HS-5 (cell line): ENCODE measurements at places on chromosomes 2 and 18.

- no peak for DNase-seq
Measured at GRCh38 chr2:47300609-47301276, 102.2 kb upstream of the MSH2 start.

GRCh38 chr2:148021059-148021861 lies at the start of gene MBD5:
MBD5 (plus strand) TSS chr2:148021091.
- DNase-seq: peak; percentile 15

DNA sequence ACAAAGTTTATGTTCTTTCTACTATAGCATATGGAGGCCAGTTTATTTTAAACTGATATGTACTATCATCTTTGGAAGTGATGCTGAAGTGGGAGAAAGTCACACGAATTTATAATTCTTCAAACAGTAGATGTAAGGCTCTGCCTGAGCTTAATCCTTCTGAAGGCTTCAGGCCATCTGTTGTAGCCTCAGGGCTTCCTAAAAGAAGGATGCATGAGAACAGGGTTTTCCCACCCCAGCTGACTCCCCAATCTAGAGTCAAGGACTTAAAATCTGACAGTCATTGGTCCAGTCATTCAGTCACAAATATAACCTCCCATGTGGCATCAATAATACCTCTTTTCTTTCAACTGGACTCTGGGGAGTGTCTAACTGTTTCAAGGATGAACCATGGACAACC lies 330.5 kb downstream of the KCNS3 start:
- DNase-seq: no peak

DNA sequence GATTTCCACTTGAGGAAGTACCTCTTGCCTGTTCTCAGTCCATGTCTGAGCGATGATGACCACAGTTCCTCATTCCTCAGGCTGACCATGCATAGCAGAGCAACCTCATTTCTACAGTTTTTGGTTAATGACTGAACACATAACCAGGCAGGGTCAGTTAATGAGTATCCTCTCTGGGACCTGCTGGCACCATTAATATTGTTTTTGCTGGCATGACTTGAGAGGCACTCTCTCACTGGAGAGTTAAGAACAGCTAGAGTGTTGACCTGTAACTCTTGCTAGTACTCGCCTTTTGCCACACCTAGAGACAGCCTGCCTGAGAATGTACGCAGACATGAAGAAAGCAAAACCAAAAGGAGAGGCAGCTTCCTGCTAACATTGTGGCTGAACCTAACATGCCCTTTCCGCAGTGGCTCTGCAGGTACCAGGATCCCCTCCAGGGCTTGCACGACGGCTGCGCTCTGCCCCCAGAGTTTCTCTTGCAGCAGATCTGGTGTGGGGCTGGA lies 23.9 kb downstream of the PECR start:
- no peak for DNase-seq

GRCh38 chr2:105732955-105733607 lies 11.6 kb upstream of the NCK2 start:
- DNase-seq: no peak

GRCh38 chr2:215356948-215357461 lies 45.1 kb downstream of the ATIC start:
- DNase-seq: no peak

DNA sequence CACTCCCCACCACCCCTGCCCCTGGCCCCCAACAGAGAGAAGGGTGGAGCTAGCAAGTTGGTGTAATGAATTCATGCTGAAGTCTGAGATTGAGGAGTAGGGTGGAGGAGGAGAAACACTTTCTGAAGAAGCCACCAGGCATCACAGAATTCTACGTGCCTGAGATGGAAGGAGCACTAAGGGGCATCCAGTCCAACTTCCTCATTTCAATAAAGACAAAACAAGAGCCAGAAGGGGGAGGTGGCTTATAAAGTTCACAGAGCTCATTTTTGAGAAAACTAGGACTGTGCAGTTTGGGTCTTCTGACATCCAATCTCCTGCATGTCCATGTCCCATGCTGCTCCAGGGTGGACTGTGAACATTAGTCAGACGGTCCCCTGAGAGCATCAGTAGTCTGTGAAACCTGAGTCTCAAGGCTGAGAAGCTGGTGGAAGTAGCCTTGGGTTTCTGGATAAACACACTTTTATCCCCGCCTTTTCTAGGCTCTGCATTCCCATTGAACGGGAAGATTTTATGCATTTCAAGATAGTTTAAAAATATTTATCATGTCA lies 77.7 kb downstream of the TRIM43 start:
- DNase-seq: no peak

DNA sequence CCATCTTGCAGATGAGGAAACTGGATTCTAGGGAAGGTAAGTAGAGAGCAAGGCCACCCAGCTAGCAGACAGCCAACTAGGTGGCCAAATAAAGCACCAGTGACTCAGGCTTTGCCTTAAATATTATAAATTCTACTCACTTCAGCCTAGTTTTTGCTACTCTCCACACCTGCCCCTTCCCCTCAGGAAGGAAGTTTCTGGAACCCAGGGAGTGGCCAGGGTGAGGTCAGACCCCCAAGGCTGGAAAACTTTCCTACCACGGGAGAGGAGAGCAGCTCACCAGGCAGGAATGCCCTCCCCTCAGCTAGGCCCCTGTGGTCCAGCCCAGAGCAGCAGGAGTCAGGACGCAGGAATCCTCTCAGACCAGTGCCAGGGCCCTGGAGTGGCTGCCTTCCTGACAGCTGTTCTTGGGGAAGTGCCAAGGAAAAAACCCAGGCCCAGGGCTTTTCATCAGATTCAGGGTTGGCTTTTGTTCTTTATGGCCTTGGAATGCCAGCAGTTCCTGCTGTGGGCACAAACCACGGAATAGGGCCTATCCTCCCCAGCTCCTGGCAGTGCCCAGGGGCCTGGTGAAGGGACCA lies 5.1 kb upstream of the PAX8 start:
- peak; percentile 88 for DNase-seq

DNA sequence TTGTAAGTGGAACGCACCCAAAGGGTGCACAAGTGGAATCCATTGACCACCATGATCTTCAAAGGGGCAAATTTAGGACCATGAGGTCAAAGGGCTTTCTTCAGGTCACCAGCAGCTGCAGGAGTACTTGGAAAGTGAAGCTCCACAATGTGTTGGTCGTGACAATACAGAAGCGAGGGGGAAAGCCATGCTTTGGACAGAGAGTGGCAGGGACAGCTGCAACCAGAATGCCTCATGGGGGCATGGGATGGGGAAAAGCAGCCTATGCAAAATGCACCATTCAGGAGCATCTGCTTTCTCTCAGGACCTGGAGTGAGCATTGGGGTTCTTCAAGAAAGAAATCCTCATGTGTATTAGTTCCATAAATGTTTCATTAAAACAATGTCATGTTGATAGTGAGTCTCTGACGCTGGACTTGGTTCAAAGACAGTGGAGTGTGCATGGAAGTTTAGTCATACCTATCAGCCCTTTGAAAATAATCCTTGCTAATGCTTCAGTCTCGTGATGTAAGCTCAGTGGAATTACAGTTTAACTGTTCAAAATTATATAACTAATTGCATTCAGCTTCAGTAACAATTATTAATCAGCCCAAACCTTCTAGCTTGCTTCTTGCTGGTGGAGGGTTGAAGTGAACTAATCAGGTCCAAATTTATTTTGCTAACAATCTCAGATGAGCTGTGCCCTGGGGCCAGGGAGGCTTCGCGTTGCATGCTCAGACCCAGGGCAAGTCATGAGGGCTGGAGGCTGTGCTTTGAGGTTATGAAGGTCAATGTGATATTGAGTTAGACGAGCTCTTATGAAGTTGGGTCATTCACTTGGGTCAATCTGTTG lies 41.6 kb downstream of the ACKR3 start:
- DNase-seq: no peak

- no peak for DNase-seq
Measured at GRCh38 chr18:67549946-67550345, 33.4 kb upstream of the DSEL start.

GRCh38 chr2:51710222-51710621 lies 678.3 kb upstream of the NRXN1 start:
- no peak for DNase-seq

DNA sequence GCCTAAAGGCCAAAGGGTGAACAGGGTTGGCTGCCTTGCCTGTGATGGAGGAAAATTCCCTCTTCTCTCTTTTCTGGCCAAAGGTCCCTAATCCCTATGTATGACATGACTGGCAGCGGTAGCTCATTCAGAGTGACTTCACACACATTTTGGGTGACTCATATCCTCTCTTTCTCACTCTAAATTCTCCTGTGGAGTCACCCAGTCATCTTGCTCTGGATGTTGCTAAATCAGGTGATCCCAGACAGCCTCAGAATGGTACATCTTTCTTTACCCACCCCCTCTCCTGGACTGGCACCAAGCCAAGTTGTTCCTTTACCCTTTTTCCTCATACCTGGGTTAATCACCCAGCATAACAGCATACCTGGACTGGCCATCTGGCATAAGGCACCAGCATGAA lies 77.2 kb downstream of the NEURL3 start:
- DNase-seq: peak; percentile 99

GRCh38 chr2:138708682-138709241 lies 71.4 kb downstream of the NXPH2 start:
- DNase-seq: no peak

GRCh38 chr2:19762142-19762541 lies 139.6 kb downstream of the TTC32 start:
- no peak for DNase-seq

GRCh38 chr18:33356735-33357134 lies 83.8 kb downstream of the CCDC178 start:
- no peak for DNase-seq

DNA sequence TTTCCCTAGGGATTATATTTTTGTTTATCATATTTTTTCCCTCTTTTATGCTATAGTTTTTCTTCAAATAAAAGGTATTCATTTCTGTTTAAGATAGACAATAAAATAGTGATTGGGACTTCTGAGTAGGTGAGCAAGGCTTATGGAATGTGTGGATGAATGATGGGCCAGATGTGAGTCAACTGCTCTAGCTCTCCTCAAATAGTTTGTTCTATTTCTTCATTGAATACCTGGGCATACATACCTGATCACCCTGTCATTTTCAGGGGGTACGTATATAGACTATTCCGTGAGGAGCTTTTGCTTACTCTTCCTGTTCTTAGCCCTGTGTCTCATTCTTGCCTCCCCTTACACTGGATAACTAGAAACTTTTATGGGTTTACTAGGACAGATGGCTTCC lies 41.9 kb downstream of the BABAM2 start:
- no peak for DNase-seq

GRCh38 chr2:74596584-74596983 lies 42.1 kb downstream of the DOK1 start:
- DNase-seq: no peak

DNA sequence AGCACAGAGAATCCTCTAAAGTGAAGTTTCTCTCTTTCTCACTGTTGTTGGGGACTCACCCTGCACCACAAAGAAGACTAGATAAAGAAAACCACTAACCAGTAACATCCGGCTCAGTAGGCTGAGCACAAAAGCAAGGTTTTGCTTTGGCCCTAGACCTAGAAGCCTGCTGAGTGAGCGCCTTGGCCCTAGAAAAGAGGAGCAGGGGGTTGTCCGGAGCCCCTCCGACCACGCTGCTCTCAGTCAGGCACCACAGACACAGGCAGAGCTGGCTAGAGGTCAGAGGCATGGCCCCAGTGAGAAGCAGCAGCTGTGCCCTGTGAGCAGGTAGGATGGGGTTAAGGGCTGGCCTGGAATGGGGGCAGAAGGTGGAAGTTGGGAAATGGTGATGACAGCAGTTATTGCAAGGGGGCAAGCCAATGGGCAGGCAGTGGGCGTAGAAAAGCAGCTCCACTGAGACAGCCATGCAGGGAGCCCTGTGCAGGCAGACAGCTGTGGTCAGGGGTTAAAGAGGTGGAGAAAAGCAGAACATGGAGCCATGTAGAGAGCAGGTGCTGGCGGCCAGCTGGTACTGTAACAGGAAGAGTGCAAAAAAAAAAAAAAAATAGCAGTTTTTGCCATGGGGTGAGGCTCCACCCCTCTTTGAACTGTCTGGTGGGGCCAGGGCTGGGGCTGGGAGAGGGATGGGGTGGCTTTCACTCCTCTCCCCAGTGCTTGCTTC lies 36.9 kb upstream of the SLC14A1 start:
- no peak for DNase-seq
